CD4-positive, CD25-positive, alpha-beta regulatory T cell (primary cell): ENCODE measurements at places on chromosomes 6 and 20. TPM values are rescaled to one million over a fixed set of nuclear protein-coding genes. Genes with fewer than 3 reads are reported as not detected.

Gene SAMD10
- polyA plus RNA-seq = 5.9 TPM

Gene TTBK1
- polyA plus RNA-seq = not detected

Gene CCN6
- 0.39 TPM for polyA plus RNA-seq

Gene OPRL1
- polyA plus RNA-seq = 1.1 TPM

Gene NAA20
- 77.4 TPM for polyA plus RNA-seq

Gene TSHZ2
- 3.5 TPM for polyA plus RNA-seq

Gene DTD1
- polyA plus RNA-seq = 47.2 TPM

Gene RIPOR2
- polyA plus RNA-seq = 435 TPM

Gene PGC
- polyA plus RNA-seq = not detected

Gene FAM209B
- polyA plus RNA-seq = not detected

Gene SLC29A1
- 3.6 TPM for polyA plus RNA-seq

Gene C6orf58
- polyA plus RNA-seq = not detected

Gene RBM39
- 144 TPM for polyA plus RNA-seq

Gene HAO1
- polyA plus RNA-seq = not detected

Gene SLC22A16
- not detected for polyA plus RNA-seq

Gene CPNE5
- polyA plus RNA-seq = 0.83 TPM

Gene RHAG
- not detected for polyA plus RNA-seq

Gene DEFB132
- not detected for polyA plus RNA-seq

Gene ECT2L
- 0.03 TPM for polyA plus RNA-seq

Gene CDC5L
- 18.3 TPM for polyA plus RNA-seq

Gene PRSS16
- 1.7 TPM for polyA plus RNA-seq

Gene BYSL
- polyA plus RNA-seq = 5.9 TPM

Gene MAN1A1
- polyA plus RNA-seq = 11.7 TPM

Gene RAE1
- polyA plus RNA-seq = 49.2 TPM

Gene ZSCAN23
- not detected for polyA plus RNA-seq

Gene GSTA3
- not detected for polyA plus RNA-seq

Gene PDYN
- not detected for polyA plus RNA-seq
